ENCODE measurements at places on chromosomes 6 and 20.

GRCh38 chr6:84492241-84493165 lies 265.1 kb upstream of the CEP162 start:
- no peak for DNase-seq

DNA sequence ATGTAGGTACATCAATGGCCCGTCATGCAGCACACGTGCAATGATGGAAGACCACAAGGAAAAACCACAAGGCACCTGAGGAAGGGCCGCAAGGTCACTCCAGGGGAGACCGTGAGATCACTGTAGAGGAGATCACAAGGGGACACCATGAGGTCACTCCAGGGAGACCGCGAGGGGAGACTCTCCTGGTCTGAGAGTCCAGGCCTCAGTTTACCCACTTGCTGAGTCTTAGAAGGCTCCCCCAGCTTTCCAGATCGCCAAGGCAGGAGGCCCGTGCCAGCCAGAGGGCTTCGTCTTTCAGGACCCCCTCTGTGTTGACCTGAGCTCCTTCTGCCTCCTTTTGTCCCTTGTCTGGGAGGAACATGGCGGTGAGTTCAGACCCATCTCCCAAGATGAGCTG lies 232.2 kb downstream of the ERMARD start:
- DNase-seq: no peak

DNA sequence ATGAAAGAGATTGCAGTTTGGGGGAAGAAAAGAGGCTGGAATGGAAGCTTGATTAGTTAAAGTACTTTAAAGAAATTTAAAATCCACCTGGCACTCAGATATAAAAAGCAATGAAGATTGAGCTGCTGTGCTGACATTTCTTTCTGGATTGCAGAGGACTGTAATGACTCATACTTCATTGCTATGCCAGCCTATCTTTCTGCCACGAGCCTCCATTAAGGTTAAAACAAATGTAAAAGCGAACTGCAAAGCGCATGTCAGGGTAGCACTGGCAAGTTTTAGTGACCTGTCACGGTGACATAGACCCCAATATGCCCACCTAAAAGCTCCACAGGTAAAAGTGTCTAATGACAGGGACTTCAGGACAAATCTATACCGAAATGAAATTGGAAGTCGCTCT lies 449.6 kb downstream of the C6orf118 start:
- no peak for DNase-seq

DNA sequence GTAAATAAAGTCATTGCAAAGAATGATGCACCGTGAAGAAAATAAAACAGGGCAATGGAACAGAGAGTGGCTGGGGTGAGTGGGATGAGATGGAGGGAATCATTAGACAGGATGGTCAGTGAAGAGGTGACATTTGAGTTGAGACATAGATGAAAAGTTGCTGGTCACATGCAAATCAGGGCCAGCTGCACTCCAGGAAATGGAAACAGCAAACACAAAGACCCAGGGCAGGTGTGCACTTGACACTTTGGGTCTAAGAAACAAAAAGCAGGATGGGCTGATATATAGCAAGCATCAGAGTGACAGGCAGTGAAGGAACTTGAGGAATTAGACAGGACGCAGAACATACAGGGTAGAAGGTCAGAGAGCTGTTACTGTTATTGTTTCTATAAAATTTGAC lies 171.5 kb upstream of the RIPOR2 start:
- no peak for DNase-seq

DNA sequence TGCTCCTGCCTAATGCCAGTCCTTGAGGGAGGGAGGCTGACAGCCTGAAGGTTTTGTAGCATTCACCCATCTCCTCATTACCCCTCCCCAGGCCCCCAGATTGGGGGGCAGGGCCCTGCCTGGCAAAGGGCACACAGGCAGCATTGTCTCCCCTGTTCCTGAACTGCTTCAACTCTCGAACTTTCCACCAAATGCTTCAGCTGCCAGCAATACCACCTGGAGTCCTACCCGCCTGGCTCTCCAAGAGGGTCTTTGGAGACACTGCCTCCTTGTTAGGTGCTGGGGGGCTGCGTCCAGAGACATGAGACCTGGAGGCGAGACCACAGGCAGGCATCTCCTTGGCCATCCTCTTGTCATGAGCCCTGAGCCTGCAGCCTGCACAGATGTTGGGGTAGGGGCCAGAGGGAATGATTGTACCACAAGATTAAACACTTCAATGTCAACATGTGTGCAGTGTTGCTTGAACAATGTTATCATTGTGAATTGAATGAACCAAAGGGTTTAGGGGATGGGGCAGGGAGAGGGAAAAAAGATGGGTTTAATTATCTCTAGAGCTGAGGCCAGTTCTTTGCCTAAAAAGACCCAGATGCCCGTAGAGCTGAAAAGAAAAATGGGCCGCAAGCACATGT lies 25.0 kb downstream of the BMP7 start:
- no peak for DNase-seq

GRCh38 chr6:43930440-43931154 lies 160.6 kb downstream of the VEGFA start:
- DNase-seq: no peak

DNA sequence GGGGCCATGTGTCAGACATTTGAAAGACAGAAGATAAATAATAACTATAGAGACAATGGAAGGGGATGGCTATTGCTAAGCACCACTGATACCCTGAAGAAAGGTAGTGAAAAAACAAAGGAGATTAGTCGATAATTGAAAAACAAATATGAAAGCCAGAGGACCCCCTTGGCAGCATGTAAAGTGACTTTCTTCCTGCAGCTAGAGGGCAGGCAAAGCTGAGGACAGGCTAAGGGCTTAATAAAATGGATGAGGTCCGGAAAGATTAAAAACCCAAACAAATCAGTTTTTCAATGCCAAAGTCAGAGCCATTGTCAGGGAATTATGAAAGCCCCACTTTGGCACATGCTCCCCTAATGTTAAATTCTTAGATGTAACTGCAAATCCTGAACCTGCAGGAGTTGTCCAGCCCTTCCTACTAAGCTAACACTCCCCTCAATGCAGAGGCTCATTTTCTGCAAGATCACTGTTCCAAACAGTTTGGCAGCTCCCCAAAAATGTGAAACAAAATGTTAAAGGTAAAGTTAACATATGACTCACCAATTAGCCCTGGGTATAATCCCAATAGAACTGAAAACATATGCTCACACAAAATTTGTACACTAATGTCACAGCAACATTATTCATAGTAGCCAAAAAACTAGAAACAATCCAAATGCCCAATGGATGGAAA lies 1177.9 kb downstream of the GRIK2 start:
- no peak for DNase-seq

DNA sequence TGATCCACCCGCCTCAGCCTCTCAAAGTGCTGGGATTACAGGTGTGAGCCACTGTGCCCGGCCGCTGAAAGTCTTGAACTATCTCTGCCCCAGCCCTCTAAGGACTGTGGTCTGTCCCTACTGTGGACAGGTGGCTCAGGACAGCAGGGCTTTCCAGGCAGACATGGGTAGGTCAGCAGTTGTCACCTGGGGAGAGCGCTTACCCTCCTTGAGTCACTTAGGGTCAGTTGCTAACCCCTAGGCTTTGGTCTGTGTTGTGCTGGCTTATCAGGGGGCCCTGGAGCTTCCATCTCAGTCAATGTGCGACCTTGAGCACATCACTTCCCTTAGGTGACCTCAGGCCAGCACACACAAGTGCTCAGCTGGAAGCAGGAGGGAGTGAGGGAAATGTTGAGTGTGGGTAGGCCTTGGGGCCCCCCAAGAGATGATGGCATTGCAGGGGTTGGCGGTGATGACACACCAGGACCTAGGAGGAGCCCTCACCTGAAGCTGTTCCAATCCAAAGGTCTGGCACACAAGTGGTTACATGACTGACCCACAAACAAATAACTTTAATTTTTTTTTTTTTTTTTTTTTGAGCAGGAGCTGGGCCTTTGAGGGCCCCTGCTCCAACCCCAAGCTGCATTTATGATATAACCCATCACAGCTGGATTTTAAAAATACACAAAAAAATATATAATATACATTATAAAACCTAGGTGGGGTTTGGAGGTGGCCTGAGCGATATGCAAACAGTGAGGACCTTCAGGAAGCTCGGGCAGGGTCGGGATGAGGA lies 5.1 kb downstream of the RPL10A start:
- no peak for DNase-seq

- no peak for DNase-seq
These were observed 536.8 kb downstream of the EYS start for GRCh38 chr6:65170273-65170672.

DNA sequence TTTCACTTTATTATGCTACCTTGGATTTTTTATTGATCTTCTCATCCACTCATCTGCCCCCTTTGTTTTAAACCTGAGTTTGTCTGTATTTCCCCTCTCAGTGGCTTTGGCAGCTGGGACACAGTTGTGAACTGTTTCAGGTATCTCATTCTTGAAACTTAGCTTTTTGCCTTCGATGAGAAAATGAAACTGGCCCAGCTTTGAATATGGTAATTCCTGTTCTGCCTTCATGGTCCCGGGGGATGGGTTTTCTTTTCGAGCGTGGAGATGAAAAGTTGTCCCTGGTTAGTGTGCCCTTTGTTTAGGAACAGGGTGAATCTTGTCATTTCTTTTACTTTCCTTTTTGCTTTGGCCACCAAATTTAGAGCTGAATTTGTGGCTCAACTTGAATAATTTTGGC lies 25.6 kb downstream of the DHX35 start:
- DNase-seq: no peak

- no peak for DNase-seq
These were observed 13.8 kb downstream of the TBPL1 start for GRCh38 chr6:133966654-133967329.

GRCh38 chr6:24053057-24053456 lies 73.0 kb upstream of the NRSN1 start:
- DNase-seq: no peak

GRCh38 chr6:49110916-49111315 lies 352.1 kb downstream of the MMUT start:
- DNase-seq: no peak

DNA sequence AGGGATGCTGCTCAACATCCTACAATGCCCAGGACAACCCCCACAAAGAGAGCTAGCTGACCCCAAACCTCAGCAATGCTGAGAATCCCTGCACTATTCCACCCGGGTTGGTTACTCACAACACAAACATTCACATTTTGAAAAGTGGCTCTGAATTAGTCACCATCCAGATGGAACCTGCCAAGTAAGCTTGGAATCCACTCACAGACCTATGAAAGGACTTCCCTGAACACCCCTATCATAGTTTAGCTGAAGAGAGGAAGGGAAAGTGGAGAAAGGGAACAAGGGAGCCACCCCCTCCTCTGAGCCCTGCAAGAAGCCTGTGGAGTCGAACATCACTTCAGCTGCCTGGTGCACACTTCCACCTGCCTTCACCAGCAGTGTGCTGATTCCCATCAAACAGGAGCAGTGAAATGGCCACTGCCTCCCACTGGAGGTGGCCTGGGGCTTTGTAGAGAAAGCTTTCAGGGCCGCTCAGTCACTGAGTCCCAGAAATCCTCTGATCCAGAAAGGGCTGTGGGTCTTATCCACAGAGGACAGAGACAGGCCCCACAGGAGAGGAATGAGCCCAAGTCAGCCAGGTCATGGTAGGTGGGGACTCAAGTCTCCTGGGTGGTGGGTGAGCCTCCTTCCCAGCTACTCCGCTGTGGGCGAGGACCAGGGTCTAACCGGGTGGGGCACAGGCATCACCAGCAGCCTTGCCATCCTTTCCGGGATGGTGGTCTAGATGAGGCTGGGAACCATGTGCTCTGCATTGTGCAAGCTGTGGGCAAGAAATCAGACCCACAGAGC lies 203.7 kb downstream of the SYNDIG1 start:
- DNase-seq: no peak

GRCh38 chr20:9457136-9457535 lies 57.3 kb upstream of the LAMP5 start:
- DNase-seq: no peak

DNA sequence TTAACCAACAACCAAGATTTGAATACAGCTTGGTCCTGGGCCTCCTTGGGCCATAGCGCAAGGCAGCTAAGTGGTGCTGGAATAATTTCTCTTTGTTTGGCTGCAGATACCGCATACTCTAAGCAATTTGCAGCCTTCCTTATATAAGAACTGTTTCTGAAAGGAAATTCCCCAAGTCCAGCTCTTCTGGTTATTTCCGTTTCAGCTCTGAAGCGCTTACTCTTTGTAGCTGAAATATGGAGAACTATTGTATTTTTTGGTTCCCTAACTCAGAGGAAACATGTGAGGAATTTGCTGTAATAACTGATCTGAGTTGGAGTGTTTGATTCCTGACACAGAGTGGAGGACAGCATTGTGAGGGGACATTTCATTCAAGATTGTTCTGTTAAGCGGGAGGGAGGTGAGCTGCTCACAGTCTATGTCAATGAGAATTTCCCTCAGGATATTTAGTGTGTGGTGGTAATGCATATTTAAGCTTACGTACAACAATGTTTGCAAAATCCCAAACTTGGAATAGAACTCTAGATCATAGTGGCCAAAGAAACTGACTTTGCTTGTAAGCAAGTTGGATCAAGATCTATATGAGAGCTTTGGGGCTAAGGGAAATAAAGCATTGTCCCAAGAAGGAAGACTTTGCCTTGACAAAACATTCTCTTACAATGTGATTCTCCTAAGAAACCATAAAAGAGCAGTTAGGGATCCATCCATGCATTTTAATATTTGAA lies 576.6 kb upstream of the FLRT3 start:
- DNase-seq: no peak

GRCh38 chr6:36788768-36789167 lies 50.5 kb downstream of the CPNE5 start:
- no peak for DNase-seq

GRCh38 chr20:17898548-17898994 lies 70.0 kb downstream of the SNX5 start:
- DNase-seq: no peak

DNA sequence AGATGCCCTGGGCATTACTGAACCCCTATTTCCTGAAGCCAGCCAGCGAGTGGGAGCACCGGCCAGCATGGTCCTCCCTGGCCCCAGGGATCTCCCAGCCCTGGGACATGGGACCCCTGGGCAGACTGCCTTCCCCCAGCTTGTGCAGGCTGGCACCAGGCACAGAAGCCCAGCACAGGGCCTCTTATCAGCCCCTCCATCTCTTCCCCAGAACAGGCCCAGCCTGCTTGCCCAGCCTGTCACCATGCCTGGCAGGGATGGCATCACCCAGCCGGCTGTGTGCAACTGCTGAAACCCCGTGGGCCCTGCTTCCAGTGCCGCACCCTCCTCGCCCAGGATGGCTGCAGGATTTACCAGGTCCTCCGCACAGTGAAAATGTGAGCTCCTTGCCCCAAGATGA lies 6.1 kb upstream of the OSBPL2 start:
- no peak for DNase-seq

DNA sequence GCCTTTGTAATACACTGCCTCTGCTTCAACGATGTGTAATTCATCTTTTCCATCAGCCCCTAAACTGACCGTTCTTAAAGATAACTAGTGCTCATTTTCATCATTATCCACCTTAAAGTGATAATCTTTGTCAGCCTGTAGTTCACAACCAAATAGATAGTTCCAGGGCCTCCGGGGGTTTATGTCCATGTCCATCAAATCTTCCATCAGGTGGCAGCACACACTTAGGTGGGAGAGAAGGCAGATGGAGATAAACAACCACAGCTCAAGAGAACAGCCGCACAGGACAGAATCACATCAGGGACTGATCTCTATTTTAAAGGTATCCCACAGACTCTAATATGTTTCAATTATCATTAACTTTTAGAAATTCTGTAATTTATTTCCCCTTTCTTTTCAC lies 90.9 kb downstream of the LMBRD1 start:
- no peak for DNase-seq

- peak; percentile 84 for DNase-seq
These were observed 43.7 kb downstream of the CDH22 start for GRCh38 chr20:46264391-46265266.
